ENCODE measurements at places on chromosomes 11 and 22.

GRCh38 chr11:84524422-84525051 lies 1102.6 kb downstream of the DLG2 start:
- no peak for DNase-seq

DNA sequence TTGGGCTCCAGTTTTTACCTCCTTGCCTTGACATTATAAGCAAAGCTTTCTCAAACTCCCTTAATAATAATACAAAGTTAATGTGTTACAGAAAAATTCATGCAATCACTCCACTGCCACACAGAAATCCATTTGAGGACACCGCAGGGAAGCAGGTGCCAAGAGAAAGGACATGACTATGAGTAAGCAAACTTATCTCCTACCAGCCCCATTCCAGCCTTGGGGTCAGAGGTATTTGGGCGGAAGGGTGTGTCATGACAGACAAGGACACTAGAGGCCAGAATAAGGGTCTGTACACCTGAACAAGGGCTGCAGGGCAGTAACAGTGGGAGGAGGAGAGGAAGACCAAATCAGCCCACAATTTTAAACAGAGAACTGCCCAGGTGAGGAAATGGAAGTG lies 5.9 kb downstream of the GNG3 start:
- no peak for DNase-seq

GRCh38 chr22:44759001-44759400 lies 6.6 kb downstream of the ARHGAP8 start:
- no peak for DNase-seq

GRCh38 chr11:81331611-81332235 lies 1401.9 kb downstream of the FAM181B start:
- DNase-seq: no peak

GRCh38 chr11:67656278-67656922 lies 5.9 kb upstream of the ACY3 start:
- DNase-seq: no peak

DNA sequence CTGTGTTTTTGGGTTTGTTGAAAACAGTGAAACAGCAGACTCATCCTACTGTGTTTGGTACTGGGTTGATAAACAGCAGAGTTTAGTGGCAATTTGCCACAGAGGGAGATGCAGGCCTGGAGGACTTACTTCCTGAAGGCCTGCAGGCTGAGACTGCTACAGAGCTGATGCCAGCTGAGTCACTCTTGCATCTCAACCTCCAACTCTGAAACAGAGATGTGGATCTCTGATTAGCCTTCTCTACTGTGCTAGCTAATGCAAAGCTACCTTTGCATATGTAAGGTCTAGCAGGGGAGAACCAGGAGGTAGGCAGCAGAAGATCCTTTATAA lies 14.3 kb downstream of the ATP5MG start:
- peak; percentile 90 for DNase-seq

GRCh38 chr11:114705280-114706024 lies 27.1 kb downstream of the NXPE2 start:
- DNase-seq: no peak

DNA sequence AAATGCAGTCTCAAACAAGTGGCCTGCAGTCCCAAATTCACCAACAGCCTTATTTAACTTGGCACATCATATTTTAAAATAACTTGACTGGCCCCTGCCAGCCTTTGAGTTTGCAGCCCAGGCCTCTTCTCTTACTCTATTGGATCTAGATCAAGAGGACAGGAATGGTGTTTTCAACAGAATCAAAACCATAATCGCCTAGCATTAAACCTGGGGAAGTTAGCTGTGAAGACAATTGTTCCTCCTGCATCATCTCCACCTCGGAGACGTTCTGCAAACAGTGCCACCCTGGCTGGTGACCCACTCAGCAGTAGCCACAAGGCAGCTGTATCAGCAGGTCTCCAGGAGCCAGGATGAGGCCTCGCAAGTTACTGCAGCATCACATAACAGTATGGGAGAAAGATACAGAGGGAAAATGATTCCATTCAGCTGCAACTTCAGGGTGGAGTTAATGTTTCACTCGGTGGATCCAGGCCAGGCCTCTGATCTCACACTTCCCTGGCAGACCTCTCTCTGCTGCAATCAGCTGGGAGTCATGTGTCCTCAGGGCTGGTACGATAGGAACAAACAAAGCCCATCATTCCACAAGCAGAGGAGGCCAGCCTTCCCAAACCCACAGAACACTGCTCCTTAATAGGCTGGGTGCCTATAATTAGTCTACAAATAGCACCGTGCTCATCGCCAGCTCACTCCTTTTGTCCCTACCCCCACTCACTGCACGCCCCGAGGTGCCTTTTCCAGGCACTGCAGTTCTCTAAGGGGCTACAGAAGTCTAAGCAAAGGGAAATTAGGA lies 18.6 kb upstream of the SCN2B start:
- peak; percentile 16 for DNase-seq

DNA sequence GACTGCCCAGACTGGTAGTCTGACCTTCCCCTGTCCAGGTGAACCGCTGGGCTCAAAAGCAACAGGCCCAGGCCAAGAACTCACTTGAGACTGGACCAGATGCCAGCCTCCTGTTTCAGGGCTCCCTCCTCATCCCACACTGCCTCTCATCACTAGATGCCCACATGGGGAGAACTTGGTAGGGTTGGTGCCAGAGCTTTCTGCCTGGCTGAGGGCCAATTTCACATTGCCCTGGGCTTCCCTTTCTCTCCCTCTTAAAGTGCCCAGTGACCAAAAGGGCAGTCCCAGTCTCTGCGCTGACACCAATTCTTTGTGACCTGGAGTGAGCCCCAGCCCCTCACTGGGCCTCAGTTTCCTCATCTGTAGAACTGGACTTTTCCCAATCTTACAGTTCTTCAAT lies 41.7 kb downstream of the C11orf58 start:
- DNase-seq: no peak

- no peak for DNase-seq
Measured at GRCh38 chr11:7060868-7061267, 27.9 kb upstream of the RBMXL2 start.
